ENCODE measurements at places on chromosomes 1 and 21. TPM values are rescaled to one million over a fixed set of nuclear protein-coding genes. Genes with fewer than 3 reads are reported as not detected.
A peak's percentile ranks its signal among the peaks of the same experiment; 100 is the strongest.

The AHCTF1 gene
- 30.7 TPM for total RNA-seq

The PLA2G2A gene
- not detected for total RNA-seq

GRCh38 chr1:59317780-59318179 is 20.9 kb downstream of the FGGY start:
- no peak for DNase-seq

DNA sequence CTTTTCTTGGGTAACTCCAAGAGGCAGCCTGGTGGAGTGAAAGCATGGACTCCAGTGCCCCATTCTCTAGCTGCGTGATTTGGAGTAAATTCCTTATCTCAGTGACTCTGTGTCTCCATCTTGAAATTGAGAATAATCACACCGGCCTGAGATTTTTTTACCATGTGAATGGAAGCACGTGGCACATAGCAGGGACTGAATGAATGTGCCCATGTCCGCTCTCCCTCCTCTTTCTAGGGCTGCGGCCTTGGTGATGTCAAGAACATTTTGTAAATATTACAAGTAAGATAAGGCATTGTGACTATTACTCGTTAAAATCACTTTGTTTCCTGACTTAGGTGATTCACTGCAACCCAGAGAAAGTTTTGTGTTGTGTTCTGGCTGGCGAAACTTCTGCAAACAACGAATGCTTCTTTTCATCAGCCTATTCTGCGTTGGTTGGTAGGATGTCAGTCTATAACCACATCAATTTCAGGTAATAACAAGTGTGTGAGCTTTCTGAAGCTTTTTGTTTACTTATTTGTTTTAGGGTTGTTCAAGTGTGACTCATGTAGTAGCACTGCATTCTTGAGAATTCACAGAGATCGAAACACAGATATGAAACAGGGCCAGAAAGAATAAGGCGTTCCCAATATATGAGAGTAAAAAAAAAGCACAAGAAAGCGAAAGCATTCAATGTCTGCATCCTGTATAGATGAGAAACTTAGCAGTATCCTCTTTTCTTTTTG is 135.7 kb upstream of the SLC45A1 start:
- DNase-seq: peak; percentile 92

All from endothelial cell of umbilical vein (primary cell).